Inflammatory macrophage treated with lipopolysaccharide for 1 hour (primary cell): ENCODE measurements at places on chromosomes 6 and 20.

DNA sequence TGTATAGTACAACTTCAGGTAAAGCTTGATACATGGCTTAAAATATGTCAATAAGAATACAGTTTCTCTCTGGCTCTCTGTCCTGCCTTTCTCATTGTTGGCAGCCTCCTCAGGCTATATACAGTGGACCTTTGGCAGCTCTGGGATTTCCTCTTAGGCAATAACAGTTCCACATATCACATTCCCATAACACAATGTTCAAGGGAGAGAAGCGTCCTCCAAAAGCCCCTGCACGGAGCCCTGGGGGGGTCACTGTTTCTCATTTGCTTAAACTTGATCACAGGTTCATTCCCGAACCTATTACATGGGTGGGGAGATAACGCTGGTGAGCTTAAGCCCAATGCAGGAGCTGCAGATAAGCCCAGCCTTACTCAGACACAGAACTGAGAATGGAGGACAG, 4.4 kb upstream of the FLRT3 start:
- DNase-seq, result no peak

GRCh38 chr6:610882-611281, 46.0 kb downstream of the HUS1B start:
- DNase-seq, result peak; percentile 64

DNA sequence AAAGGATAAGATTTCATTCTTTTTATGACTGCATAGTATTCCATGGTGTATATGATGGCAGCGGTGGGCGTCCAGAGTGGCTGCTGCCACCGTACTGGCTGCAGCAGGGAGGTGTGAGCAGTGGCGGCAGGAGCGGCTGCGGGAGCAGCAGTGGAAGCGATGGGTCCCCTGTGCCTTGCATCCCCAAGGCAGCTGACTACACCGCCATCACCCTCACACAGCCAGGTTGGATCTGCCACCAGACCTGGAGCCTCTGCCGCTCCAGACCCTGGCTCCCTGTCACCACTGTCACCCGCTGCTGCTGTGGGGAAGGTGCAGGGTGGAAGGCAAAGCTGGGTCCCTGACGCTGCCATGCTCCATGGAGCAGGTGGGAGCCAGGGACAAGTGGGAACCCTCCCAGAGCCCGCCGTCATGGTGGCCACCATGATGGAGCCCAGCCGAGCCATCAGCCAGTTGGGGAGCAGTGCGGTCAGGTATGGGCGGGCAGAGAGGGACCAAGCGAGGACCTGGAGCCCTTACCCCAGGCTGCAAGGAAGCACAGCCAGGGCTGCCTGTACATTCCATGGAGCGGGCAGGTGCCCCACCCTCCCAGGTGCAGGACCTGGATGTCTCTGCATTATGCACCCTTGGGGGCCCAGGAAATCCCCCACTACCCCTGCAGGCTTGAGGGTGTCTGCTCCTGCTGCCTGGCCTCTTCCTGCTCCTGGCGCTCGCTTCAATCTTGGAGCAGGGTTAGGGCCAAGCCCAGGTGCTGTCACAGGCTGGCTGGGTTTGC, 226.1 kb downstream of the OTOR start:
- no peak for DNase-seq

- DNase-seq, result no peak
These were observed 243.1 kb downstream of the LRFN2 start for GRCh38 chr6:40343877-40344565.

GRCh38 chr6:138007014-138007472, 100.2 kb downstream of the PERP start:
- peak; percentile 18 for DNase-seq

- DNase-seq, result no peak
These were observed 134.9 kb downstream of the MMUT start for GRCh38 chr6:49328051-49328744.

DNA sequence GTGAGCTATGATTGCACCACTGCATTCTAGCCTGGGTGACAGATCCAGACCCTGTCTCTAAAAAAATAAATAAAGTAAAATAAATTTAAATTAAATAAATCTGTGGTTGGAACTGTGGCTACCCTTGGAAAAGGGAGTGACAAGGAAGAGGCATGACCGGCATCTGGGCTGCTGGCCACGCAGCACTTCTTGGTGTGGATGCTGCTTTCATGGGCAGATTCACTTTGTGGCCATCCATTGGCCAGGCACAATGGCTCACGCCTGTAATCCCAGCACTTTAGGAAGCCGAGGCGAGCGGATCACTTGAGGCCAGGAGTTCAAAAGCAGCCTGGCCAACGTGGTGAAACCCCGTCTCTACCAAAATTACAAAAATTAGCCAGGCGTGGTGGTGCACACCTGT, 16.1 kb downstream of the EBF4 start:
- DNase-seq, result no peak

DNA sequence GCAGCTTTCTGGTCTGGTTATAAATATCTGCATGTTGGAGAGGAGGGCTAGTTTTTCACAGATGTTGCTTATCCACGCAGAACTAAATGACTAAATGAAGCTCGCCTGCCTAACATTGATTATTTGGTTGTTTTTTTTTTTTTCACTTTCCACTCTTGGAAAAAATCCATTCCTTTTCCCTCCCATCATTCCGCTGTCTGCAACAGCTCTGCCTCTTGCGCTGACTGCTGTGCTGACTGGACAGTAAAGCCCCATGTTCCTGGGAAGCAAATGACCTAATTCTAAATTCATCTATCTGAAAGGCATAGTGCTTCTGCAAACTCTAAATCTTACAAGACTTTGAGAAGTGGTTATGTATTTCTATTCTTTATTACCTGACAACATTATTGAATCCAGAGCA, 255.5 kb upstream of the PLN start:
- DNase-seq, result no peak

GRCh38 chr20:36950414-36951197, 902 bp downstream of the SAMHD1 start:
- DNase-seq, result peak; percentile 91

DNA sequence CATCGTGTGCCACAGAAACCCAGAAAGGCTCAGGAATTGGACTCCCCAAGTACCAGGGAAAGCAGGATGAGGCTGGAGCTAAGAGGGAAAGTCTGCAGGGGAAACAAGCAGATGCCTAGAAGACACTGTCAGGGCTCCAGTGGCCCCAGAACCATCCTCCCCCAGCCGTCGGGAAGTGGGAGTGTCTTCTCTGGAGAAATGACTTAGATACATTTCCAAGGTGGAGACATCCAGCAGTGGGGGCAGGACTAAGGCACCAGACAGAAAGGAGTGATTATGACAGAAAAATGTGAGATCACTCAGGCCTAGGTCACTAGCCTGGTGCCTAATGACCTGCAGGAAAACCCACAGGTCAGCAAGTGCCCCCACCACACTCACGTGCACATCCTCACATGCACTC, 36.0 kb upstream of the VSX1 start:
- no peak for DNase-seq

DNA sequence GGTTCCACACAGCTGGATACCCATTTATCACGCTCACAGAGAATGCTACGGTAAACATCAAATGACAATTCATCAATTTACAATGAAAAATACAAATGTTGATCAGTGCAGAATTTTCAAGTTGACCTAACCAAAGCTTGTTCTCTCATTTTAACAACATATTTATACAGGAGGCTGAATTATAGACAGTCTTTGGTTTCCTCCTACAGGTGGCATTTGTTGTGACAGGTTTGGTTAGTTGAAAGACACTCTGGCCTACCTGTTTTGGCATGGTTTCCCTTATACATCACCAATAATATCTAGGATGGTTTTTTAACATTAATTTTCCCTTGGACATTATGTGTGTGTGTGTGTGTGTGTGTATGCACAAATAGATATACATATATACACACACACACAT, 642.5 kb upstream of the MMS22L start:
- no peak for DNase-seq

- DNase-seq, result no peak
These were observed 113.7 kb downstream of the SLC23A2 start for GRCh38 chr20:4887586-4887985.

- no peak for DNase-seq
These were observed 90.6 kb downstream of the EYA2 start for GRCh38 chr20:46985250-46985649.

DNA sequence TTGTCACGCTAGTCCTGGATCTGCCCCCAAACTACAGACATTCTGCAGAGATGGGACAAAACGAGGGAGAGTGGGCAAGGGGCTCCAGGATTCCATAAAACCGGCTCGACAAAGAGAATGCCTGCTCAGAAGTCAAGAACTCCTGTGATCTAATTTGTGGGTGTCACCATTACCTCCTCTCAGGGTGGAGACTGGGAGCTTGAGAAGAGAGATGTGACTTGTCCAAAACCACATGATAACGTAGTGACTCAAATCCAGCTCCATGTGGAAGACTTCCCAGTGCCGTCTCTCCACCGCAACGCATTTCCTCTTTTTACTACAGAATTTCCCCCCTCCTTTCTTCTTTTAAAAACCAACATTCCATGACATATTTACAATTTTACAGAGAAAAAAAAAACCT, 44.3 kb downstream of the TRERF1 start:
- DNase-seq, result peak; percentile 61

DNA sequence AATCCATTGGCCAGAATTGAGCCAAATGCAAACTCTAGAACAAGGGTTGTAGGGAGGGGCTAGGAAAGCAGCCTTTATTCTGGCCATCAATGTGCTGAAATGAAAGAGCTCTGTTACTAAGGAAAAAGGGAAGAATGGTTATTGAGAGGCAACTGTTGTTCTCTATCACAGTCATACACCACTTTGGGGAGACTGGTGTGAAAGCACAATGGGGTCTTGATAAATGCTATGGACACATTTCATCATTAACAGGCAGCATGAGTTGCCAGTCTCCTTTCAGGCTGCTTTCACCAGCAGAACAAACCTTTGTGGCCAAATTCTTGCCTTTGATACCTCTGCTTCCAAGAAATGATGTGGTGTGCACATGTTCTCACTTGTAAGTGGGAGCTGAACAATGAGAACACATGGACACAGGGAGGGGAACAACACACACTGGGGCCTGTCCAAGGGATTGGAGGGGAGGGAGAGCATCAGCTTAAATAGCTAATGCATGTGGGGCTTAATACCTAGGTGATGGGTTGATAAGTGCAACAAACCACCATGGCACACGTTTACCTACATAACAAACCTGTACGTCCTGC, 86.2 kb downstream of the CDS2 start:
- no peak for DNase-seq

- no peak for DNase-seq
These were observed 105.0 kb downstream of the PREX1 start for GRCh38 chr20:48722737-48723191.

GRCh38 chr6:37170273-37171200, 585 bp downstream of the PIM1 start:
- peak; percentile 39 for DNase-seq

- DNase-seq, result no peak
These were observed 6.9 kb downstream of the PI3 start for GRCh38 chr20:45181639-45182038.

- DNase-seq, result no peak
These were observed 129.5 kb upstream of the HDAC2 start for GRCh38 chr6:114100215-114100994.

- no peak for DNase-seq
These were observed 118.2 kb downstream of the CD164 start for GRCh38 chr6:109263873-109264700.

GRCh38 chr20:53599910-53600632, 6.4 kb upstream of the ZNF217 start:
- DNase-seq, result no peak
